ENCODE measurements at places on chromosomes 2 and 18. TPM values are rescaled to one million over a fixed set of nuclear protein-coding genes. Genes with fewer than 3 reads are reported as not detected.

The MTLN gene
- 261 TPM for total RNA-seq

The EMX1 gene
- total RNA-seq, result not detected

The DQX1 gene
- total RNA-seq, result not detected

The YES1 gene
- total RNA-seq, result 37.3 TPM

- no peak for DNase-seq
Observed at GRCh38 chr2:239299218-239299939, 101.4 kb downstream of the HDAC4 start.
